ENCODE measurements at places on chromosomes 3 and 15.

- DNase-seq, result no peak
These were observed 5.2 kb downstream of the HYAL2 start for GRCh38 chr3:50317300-50317699.

DNA sequence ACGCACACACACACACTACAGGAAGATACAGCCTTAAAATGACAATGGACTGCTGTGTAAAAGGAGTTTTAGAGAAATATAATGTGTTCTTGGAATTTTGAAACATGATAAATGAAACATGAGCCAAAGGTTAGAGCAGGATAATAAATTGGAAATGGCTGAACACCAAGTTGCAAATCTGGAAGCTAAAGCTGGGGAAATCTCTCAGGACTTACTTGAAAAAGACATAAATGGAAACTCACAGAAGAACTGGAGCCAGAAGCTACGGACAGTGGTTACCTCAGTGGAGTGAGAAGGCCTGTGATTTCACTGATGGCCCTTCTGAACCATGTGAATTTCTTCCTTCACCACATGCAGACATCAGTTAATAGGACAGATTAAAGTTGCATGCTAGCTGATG, 37.3 kb upstream of the ATP10A start:
- DNase-seq, result no peak

DNA sequence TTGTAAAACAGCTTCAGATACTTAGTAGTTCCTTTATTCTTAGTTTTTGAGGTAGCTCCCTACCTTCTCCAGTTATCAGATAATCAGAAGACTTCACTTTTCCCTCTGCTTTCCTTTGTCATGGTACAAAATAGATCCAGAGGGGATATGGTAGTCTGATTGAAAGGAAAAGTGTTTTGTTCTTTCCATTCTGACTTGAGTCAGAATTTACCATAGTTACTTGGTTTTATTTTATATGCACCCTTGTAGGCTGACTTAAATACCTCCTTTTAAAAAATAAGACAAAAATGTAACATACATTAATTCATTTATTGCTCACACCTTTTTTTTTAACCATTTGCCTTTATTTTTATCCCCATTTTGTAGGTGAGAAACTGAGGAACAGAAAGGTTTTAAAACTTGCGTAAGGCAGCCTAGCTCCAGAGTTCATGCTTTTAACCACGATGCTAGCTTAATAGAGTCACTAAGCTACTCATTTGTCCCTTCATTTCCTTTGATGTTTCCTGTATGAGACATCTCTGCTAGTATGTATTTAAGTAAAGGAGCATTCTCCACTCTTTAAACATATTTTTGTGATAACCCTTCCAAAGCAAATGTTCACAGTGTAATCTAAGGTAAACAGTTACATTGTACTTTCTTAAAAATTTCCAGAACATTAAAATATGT, 187.5 kb downstream of the KLHL25 start:
- DNase-seq, result no peak

GRCh38 chr15:65902373-65902772, 33.1 kb downstream of the RAB11A start:
- DNase-seq, result peak; percentile 17

GRCh38 chr3:139629033-139629432, 48.7 kb downstream of the NMNAT3 start:
- DNase-seq, result no peak

DNA sequence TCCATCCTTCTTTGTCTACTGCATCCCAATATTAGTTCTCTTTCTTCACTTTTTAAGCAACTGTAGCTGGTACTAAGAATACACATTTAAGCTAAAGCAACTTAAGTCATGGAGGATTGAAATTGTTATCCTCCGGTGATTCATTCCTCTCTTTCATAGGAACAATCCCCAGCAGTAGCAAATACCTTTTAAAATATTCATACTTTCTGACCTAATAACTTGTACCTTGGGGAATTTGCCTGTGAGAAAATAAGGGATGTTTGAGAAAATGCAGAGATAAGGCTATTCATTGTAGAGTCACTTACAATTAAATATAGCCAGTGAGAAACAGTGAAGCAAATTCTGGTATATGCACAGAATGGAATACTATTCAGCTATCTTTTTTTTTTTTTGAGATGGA, 66.0 kb downstream of the VPS13C start:
- no peak for DNase-seq

GRCh38 chr15:101406526-101407195, 82.8 kb downstream of the PCSK6 start:
- DNase-seq, result no peak

- peak; percentile 56 for DNase-seq
These were observed 6.5 kb downstream of the TWF2 start for GRCh38 chr3:52232279-52233107.

GRCh38 chr15:38274135-38274534, 21.5 kb downstream of the SPRED1 start:
- DNase-seq, result no peak

GRCh38 chr15:92033723-92034122, 180.2 kb downstream of the SLCO3A1 start:
- DNase-seq, result no peak

- DNase-seq, result no peak
These were observed 8.6 kb downstream of the NCEH1 start for GRCh38 chr3:172702256-172702655.

DNA sequence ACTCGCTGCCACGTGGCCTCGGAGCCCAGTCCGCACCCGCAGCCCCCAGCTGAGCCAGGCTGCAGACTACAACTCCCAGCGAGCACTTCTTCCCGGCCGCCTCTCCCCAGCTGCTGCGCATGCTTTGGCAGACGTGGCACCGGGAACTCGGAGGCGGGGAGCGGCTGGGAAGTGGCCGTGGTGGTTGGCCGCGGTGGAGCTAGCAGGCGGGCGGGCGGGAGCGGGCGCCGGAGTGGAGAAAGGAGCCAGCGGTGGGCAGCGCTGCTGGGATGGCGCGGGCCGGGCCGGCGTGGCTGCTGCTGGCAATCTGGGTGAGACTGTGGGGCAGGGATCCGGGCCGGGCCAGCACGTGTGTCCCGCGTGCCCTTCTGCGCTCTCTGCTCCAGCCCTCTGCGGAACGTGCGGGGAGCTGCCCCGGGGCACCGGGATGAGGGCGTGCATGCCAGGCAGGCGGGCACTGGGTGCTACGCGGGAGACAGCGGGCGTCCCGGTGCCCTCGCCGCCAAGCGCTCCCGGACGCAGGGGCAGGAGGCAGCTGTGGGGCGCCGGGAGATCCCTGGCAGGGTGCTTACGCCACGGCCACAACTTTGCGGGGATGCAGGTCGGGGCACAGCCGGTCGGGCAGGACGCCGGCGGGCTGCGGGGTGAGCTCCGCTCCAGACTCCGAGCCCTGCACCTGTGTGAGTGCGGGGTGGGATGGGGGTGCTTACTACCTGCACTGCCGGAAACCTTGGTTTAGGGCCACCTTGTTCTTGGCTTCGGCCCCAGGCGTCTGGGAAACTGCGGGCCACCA, at the start of gene PDIA5:
Gene PDIA5, plus strand, starts transcription at position 130 of the 793 bp plus-strand sequence. Its CDS starts 140 bp downstream, at position 270.
- peak; percentile 69 for DNase-seq
